ENCODE measurements at places on chromosomes 6 and 20.

- no peak for DNase-seq
Observed at GRCh38 chr6:45571159-45571558, 193.4 kb upstream of the SUPT3H start.

- DNase-seq = no peak
Observed at GRCh38 chr20:46544576-46544975, 5.9 kb downstream of the OCSTAMP start.

DNA sequence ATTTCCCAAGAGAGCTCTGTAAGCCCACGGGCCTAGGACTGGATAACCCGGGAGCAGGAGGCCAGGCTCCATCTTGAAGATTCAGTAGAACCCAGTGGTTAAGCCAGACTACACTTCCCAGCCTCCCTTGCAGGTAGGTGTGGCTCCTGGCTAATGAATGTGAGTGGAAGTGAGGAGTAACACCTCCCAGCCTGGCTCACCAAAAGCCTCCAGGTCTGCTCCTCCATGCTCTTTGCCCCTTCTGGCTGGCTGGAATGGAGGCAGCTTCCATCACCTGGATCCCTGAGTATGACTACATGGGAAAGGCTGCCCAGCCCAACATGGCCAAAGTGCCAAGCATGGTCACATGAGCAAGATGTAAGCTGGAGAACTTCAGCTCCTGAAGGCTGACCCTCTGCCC lies 9.7 kb downstream of the LRRN4 start:
- no peak for DNase-seq

DNA sequence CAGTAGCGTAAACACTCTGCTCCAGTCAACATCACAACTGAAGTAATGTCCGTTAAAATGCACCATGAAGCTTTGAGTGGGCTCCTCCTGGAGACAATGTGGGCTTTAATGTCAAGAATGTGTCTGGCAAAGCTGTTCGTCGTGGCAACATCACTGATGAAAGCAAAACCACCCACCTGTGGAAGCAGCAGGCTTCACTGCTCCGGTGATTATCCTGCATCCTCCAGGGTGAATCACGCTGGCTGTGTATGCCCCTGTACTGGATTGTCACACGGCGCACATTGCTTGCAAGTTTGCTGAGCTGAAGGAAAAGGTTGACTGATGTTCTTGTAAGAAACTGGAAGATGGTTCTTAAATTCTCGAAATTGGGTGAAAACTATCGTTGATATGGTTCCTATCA lies 128.5 kb downstream of the MOXD1 start:
- DNase-seq = no peak

DNA sequence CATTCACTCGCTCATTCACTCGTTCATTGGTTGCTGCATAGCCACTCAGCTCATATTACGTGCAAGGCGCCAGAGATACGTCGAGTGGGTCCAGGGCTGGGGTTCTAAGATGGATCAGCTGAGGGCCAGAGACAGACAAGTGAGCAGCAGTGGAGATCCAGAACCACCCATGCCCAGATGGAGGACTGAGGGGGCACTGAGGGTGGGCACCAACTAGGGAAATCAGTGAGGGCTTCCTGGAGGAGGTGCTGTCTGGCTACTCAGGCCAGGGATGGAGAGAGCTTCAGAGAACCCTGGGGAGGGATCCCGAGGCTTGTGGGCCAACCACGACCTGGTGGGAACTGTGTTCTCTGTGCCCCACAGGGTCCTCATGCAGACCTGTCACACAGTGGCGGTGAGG lies 364 bp upstream of the SPDEF start:
- no peak for DNase-seq

- DNase-seq = no peak
Observed at GRCh38 chr6:129748901-129749748, 39.1 kb upstream of the ARHGAP18 start.

- DNase-seq = no peak
Observed at GRCh38 chr6:27334141-27334540, 22.1 kb upstream of the POM121L2 start.

DNA sequence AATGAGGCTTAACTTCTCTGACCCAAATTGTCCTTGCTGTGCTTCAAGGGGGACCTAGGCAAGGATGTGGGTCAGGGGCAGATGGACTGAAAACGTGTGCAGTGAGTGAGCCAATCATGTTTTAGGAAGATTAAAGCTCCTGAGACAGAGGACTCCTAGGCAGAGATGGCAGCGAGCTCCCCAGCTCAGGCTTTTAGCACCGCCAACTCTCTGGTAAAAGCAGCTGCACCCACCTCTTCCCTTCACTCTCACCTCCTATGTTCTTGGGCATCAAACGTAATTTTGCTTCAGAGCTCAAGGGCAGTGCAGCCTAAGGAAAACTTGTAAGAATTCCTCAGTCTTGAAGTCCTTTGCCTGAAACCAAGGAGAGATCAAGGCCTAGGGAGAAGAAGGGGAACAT lies 10.3 kb downstream of the RPP21 start:
- DNase-seq = no peak

DNA sequence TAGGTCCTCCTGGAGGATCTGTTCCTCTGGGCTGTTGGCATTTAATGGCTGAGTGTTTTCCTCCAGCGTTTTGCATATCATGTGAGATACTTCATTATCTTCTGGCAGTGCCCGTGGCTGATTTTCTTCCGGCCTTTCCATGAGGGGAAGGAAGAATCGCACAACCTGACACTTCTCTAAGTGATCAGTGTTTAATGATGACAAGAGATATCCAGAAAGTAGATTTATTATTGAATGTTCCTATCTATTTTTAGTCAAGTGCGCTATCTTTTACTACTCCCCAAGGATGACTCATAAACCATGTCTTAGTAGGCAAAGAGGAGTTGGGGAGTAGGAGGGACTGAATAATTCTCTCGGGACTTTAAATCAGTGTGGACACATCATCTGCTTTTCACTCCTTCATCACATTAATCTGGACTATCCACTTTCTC lies 149.7 kb downstream of the PLCB4 start:
- DNase-seq = no peak

GRCh38 chr6:52108128-52108527 lies 20.7 kb upstream of the PKHD1 start:
- DNase-seq = no peak

DNA sequence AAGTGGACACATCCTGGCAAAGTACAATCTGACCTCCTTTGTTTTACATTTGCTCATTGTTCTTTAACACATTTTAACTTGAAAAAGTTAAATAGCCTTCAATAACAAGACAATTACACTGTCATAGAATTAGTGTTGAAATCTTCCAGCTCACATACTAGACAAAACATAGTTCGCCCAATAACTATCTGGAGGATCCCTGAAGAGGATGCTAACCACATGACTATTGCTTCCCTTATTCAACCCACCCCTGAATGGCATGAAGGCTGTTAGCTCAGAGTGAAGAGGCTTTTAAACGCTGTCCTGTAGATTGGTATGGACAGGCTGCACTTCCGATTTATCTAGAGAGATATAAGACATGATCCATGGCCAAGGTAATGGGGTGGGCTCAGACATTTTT lies 15.0 kb upstream of the DSE start:
- DNase-seq = no peak

GRCh38 chr6:145632971-145633370 lies 102.3 kb downstream of the EPM2A start:
- DNase-seq = no peak

DNA sequence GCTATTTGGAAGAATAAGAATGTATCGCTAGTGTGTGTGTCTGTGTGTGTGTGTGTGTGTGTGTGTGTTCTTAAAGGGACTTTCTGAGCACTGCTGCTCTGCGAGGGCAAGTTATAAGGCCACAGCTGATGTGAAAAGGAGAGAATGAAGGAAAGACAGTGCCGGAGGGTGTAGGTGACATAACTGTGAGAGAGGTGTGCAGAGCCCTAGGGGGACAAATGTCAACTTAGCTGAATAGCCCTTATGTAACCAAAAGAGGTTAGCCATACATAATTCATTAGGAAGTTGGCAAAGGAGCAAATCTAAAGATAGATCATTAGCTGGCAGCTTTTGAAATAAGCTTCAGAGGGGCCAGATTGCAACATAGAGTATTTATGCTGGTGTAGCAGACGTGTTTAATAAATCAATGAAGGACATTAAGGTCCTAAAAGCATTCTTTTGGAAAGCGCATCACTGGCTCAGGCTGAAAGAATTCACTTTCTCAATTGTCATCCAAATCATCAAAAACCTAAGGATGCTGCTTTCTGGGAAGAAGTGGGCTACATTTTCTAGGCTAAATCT lies 81.0 kb downstream of the NDUFAF5 start:
- DNase-seq = no peak

GRCh38 chr6:76351275-76351674 lies 278.8 kb upstream of the IMPG1 start:
- no peak for DNase-seq

GRCh38 chr6:168867247-168868102 lies 386.2 kb downstream of the THBS2 start:
- DNase-seq = no peak

- DNase-seq = no peak
Observed at GRCh38 chr20:16758454-16759180, 10.5 kb downstream of the OTOR start.

GRCh38 chr6:24755279-24755678 lies 19.5 kb upstream of the GMNN start:
- no peak for DNase-seq

DNA sequence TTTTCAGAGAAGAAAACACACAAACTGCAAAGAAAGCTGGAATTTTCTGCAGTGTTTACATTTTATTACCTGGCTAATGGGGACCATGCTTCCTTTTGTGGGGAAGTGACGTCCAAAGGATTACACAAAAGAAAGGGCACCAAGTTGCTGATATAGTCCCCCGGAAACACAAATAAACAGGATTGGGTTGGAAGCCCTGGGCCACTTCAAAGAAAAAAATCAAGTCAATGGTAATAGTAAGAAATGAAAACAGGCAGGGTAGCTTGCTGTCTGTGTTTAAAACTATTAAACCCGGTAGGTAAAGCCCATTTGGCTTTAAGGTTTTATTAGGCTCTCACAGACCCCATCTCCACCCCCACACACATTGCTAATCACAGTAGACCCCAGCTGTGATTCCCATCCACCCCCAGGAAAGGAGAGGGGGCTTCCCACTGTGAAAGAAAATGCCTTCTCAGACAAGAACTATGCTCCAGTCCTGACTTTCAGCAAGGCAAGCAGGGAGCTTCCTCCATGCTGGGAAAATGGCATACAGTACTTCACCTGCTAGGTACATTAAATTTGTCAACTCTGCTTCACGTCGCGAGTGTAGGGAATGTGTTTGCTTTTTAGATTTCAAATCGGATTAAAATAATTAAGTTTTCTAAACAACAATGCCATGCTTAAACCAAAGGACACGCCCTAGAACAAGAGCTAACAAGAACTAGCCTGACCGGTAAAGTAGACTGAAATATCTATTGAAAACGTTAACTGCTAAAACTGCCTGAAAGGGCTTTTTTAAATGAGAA lies 1.1 kb downstream of the PERP start:
- DNase-seq = no peak

- DNase-seq = no peak
Observed at GRCh38 chr20:17358854-17359253, 132.0 kb downstream of the PCSK2 start.

GRCh38 chr6:87396595-87397392 lies 11.0 kb upstream of the CFAP206 start:
- DNase-seq = no peak

DNA sequence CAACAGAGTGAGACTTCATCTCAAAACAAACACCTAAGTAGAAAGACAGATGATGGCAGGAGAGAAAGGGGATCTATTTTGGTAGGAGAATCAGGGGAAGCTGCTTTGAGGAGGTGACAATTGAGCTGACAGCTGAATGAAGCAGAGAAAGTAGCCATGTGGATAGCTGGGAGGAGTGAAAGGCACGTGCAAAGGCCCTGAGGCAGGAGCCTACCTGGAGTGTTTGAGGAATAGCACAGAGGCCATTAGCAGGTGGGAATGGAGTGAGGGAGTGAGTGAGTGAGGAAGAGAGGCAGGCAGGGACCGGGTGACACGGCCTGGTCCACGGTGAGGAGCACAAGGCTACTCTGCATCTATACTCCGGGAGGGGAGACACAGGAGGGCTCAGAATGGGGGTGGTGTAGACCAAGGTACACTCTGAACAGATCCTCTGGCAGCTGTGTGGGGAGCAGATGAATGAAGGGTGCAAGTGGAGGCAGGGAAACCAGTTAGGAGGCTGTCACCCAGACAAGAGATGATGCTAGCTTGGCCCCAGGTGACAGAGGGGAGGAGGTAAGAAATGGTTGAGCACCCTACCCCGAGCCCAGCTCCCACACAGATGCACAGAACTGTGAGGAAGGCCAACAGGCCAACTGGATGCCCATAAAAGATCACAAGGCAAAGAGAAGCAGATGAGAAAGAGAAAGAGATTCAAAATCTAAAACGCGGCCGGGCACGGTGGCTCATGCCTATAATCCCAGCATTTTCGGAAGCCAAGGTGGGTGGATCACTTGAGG lies 43.6 kb downstream of the NFATC2 start:
- DNase-seq = no peak

GRCh38 chr20:56909918-56910714 lies 281.0 kb downstream of the TFAP2C start:
- DNase-seq = no peak

DNA sequence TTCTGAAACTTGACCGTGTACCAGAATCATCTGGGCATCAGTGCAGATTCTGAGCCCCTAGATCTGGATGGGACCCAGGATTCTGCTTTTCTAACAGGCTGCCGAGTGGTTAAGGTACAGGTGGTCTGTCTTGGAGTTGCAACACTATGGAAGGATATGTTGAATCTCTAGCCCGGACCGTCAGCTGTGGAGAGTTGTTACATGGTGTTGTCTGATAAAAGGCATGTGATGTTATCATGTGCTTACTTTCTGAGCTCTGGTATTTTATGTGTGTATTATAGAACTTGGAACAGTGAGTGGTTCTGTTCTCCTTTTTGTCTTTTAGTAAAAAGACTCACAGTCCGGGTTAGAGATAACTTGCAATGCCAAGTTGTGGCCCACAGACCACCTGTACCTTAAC lies 123.0 kb downstream of the JARID2 start:
- no peak for DNase-seq

GRCh38 chr6:168618546-168619315 lies 177.7 kb downstream of the SMOC2 start:
- no peak for DNase-seq

DNA sequence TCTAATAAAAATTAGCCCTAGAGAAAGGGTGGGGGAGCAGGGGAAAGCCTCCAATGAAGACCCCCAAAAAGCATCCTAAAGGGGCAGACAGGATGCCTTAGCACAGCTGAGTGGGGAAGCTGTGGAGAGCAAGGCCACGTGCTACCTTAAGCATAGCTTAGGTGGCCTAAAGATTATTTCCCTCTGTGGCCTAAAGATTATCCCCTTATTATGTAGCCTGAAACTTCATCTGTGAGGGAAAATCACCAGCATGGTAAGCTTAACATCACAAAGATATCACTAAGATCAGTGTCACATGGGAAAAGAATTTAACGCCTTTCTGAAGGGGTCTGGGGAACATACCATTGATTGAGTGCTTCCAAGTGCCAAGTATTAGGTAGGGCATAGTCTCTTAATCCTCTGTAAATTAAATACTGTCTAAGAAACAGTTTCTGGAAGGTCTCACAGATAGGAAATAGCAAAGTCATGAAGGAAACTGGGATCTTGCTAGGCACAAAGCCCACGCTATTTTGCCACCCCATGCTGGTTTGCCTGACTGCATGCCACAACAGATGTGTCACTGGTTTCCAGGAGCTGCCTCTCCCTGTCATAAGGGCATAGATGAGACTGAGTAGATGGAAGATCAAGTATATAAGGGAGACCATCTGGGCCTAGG lies 170.0 kb downstream of the HACE1 start:
- DNase-seq = no peak

- DNase-seq = no peak
Observed at GRCh38 chr6:170029416-170030283, 261.2 kb downstream of the DLL1 start.

GRCh38 chr6:35435074-35435837 lies 16.9 kb upstream of the FANCE start:
- DNase-seq = no peak
